ENCODE measurements at places on chromosomes 7 and 10.

- no peak for DNase-seq
These were observed 303.6 kb upstream of the PITRM1 start for GRCh38 chr10:3476186-3476585.

GRCh38 chr10:89025453-89025852, 34.9 kb downstream of the FAS start:
- no peak for DNase-seq

GRCh38 chr10:127402596-127403409, 146.3 kb upstream of the NPS start:
- no peak for DNase-seq

GRCh38 chr7:12256090-12256489, 45.0 kb downstream of the TMEM106B start:
- no peak for DNase-seq

GRCh38 chr7:8390262-8390626, 43.2 kb upstream of the NXPH1 start:
- no peak for DNase-seq

DNA sequence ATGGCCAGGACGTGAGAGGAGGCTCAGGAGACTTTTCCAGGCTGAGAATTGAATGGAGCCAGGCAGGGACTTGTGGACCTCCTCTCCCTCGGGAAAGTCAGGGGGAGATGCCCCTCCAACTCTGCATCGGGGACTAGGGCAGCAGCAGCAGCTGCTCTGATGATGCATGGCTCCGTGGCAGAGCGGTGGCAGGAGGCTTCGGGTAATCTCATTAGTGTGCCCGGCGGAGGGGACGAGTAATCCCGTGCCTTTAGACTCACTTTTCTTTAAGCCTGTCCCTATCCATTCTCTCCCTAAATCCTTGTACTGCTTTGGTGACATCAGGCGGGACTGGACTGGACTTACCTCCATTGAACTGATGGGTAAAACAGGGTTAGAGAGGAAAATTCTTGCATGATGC, 75.1 kb downstream of the ZMIZ1 start:
- no peak for DNase-seq

DNA sequence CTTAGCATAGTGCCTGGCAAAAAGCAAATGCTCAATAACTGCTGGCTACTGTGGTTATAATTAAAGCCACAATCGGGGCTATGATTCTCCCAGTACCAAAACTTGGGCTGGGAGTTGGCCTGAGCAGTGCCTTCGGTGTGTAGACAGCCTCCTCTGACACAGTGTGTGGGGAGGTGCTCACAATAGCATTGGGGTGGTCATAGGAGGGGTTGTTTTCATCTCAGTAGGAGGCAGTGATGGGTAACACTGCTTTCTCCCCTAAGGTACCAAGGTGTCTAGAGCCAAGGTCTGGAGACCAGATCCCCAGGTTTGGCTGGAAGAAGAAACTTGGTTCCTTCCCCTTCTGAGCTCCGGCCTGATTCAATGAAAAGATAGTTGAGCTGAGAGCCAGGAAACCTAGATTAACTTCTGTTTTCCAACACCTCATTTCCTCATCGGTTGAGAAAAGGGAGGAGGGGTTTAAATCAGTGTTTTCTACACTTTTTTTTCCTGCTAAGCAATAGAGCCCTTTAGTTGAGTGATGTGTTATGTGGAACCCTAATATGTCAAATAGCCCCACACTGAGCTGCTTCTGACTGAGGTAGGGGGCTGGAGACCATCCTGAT, 68.2 kb downstream of the LRMDA start:
- no peak for DNase-seq

- DNase-seq = no peak
These were observed 60.4 kb downstream of the ARL4A start for GRCh38 chr7:12747687-12748306.

DNA sequence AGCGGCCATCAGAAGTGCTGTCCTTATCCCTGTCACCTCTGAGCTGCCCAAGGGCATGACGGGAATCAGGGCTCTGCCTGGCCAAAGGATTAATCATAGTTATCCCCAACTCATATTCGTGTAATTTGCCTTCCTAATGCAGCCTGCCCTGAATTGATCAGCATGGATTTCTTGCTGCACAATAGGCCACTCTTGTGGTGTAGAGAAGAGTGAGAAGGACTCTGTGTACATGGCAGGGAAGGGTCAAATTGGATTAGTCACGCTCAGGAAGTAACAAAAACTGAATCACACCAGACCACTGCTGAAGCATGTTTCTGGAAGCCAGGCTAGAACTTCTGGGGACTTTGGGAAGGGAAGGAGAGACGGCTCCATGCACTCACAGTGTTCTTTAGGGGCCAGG, 227.0 kb downstream of the BUB3 start:
- DNase-seq = no peak

DNA sequence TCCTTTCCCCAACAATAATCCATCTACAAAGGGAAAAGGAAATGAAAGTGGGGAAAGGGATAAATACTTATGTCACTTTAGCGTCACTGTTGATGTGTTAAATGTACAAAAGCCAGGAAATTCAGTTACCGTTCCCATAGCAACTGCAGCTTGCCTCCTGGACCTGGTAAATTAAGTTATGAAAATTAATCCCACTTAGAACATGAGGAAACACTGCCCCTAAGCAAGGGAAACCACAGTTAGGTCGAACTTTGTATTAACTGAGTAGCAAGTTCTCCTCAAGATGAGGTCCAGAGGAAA, 338.2 kb upstream of the AOAH start:
- no peak for DNase-seq

- DNase-seq = no peak
These were observed 921.9 kb downstream of the LRMDA start for GRCh38 chr10:76353237-76353851.

GRCh38 chr10:49830016-49830415, 67.9 kb upstream of the OGDHL start:
- no peak for DNase-seq

- DNase-seq = no peak
These were observed 35.9 kb downstream of the INSIG1 start for GRCh38 chr7:155333346-155334234.

DNA sequence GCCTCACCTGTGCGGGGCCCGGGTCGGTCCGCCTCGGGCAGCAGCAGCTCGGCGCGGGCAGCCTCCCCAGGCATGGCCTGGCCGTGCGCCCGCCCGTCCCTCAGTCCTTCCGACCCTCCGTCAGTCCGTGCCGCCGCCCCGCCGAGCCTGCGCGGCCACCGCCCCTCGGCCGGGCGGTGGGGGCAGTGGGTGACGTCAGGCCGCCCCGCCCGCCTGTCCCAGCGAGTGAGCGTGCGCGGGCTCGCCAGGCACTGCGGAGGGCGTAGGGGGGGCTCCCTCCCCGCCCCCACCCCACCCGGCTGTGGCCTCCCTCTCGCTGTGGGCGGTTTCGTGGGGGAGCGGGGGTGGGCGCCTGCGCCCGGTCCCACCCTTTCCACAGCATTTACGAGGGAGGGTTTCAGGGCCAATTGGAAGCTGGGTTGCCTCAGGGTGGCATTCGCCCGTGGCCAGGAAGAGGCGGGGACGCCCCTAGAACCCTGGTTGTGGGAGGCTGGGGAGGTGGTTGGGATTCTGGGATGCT, at the start of gene NACAD:
Gene NACAD (minus strand): TSS at position 149 of the 520 bp plus-strand sequence. CDS start 75 bp downstream, at position 74.
- DNase-seq = no peak

- DNase-seq = no peak
These were observed 63.1 kb downstream of the ZNRF2 start for GRCh38 chr7:30347226-30348082.

GRCh38 chr7:94476251-94476840, 33.3 kb upstream of the CASD1 start:
- no peak for DNase-seq

DNA sequence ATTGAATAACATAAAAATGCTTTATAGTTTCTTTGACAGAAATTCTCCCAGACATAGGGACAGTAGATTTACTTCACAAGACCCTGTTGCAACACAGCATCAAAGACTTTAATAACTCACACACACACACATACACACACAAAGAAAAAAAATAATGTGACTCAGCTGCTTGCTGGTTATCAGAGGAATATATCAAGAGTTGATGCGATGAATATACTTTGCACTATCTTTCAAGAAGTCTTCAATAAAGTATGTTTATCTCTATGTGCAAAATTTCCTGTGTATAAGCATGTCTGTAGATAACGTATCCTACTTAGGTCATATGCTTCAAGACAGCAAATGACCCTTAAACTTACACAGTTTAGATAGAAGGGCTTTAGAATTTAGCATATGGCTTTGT, 243.1 kb downstream of the ARL4A start:
- DNase-seq = no peak

DNA sequence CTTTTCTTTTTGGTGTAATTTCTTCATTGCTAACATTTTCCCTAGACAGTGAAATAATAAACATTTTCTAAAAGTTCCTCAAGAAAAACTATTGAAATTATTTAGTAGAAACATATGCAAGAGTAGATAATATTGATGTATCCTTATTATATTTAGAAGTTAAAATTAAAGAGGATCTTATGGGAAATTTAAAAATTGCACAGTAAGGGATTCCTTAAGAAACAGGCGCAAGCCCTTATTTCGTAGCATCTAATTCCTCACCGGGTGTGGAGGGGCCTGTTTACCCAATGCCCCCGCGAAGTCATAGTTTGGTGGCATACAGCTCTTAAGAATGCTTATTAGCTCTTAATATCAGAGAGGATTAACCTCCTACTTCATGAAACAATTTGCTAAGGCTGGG, 467.1 kb downstream of the DNAJB6 start:
- no peak for DNase-seq

DNA sequence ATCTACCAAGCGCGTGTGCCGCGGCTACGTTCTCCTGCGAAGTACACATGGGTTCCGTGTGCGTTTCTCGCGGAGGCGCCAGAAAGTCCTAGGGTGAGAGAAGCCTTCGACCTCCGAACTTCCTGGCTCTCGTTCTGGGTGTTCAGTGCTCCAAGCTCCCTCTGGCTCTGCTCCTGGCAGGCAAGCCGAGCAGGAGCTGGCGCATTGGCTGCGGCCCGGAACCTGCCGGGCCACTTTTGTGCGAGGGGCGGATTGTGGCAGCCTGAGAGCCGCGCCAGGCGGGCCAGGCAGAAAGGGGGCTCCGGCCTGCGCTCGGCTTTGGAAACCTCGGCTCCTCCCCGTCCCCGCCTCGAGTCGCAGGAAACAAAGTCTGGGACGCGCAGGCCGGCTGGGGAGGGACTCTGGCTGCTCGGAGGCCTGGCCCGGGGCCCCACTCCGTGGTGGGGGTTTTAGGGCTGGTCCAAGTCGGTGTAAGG, 9.6 kb downstream of the EMX2 start:
- DNase-seq = no peak

DNA sequence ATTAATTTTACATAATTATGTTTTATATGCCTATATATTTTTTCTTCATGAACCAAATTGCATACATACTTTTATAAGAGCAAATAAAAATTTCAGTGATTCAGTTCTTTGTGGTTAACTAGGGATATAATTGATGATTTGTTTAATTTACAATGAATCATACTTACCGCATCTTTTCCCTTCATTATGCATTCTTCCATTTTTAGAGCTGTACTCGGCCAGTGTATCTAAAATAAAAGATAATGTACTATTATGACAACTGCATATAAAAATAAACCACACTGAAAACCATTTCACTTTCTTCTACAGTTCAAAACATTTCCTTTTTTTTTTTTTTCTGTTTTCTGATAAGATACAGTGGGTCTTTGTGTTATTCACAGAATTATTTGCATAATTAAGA, 179.9 kb downstream of the SEMA3E start:
- DNase-seq = no peak

DNA sequence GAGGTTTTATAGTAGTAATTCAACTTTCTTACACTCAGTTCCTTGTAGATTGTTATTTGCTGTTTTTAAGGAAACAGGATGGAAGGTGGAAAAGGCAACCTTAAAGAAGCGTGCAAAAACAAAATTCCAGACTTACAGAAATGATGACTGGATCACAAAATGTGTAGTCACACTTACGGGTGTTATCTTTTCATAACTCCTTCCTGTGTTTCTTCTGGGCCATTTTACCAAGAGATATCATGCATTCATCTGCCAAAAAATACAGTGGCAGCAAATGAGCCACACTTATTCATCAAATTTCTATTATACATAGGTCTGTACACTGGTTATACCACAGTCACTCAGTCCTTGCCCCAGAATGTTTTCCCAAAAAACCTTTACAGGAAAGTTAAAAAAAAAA, 94.3 kb upstream of the IL6 start:
- no peak for DNase-seq

DNA sequence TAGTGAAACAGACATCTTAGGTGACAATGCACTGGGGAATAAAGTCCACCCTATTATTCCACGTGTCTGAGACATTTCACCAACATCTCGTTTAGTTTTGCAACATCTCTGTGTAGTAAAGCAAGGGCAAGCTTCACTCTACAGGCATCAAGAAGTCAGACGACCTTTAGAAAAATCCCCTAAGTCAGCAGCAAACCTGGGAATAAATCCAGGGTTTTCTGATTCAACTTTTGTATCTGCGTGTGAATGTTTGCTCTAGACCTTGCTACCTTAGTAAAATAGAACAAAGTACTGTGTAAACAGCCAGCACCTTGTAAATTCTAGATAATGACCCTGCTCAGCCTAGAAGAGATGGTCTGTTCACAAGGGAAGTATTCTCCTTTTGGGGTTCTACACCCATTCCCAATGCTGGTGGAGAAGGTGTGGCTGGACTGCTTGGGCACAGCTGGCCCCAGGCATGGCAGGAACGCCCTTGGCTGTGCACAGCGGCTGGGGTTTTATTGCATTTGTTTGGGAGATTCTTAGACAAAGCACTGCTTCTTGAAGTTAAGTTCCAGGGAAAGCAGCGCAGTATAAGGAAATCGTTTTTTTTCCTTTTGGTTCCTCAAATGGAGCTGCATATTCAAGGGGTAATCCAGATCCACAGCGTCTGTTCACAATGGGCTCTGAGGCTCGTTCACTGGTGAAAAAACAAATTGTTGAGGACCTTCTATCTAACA, 38.3 kb upstream of the GALNTL5 start:
- no peak for DNase-seq

DNA sequence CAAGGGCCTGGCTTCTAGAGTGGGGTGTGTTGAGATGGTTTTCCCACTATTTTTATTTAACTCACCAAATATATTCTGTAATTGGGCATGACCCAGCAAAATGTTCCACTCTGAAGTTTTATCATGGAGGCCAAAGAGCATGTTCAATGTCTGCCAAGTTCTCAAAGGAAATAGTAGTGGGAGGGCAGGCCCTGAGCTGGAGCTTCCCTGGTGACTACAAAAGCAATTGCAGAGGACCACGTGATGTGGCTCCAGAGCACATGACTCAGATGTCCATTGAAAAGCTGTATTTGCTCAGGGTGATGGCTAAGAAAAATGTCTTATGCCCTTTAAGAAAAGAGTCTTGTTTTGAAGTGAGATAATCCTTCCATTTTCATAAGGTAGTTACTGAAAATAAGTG, 1024.8 kb downstream of the LRMDA start:
- no peak for DNase-seq

Measured in activated CD8-positive, alpha-beta memory T cell treated with anti-CD3 and anti-CD28 coated beads for 48 hours (primary cell).